ENCODE measurements at places on chromosomes 5 and 9.
A peak's percentile ranks its signal among the peaks of the same experiment; 100 is the strongest.

DNA sequence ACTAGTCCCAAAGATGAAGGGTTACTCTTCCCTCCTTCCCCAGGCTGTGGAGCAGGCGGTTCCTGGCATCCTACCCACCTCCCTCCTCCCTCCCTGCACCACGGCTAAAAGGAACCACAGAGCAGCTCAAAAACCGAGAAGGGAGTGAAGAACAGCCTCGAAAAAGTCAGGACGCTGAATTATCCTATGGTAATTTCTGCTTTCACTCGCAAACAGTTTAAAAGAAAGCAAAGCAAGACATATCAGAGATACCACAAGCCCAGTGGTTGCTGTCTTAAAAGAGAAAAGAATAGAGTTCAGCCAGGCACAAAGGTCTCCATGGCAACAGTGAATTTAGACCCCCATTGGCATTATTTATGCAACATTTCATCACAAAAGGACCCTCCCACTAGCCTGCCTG is 315.4 kb downstream of the CTNND2 start:
- DNase-seq: peak; percentile 18

DNA sequence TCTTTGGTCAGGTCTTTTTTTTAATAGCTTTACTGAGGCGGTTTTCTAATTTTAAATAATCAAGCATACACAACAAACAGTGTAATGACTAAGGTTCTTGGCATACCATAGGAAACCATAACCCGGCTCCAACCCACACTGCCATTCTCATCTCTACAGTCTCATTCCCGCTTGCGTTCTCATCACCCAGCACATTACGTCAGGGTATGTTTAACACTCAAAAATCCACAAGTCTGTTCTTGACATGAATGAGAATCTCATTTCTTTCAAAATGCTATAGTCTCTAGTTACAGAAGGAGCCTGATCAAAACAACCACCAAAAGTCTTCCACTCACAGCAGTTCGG is 505 bp downstream of the C5orf34 start:
- DNase-seq: peak; percentile 76

DNA sequence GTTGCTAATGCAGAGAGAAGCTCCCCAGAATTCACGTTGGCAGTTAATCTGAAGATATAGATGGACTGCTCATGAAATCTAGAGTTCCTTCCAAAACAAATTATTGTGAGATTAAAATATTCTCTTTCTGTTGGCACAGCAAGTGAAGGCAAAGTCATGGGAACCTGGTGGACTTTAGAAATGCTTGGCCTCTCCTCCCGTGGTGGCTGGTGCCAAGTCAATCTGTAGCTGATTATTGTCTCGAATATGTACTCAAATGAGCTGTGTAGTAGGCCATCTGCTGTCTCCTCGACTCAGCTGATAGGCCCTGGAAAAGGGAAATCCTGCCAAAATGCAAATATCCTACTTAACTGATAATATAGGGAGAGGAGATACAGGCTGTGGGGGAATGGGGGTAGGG is 69.3 kb downstream of the DAPK1 start:
- DNase-seq: no peak

DNA sequence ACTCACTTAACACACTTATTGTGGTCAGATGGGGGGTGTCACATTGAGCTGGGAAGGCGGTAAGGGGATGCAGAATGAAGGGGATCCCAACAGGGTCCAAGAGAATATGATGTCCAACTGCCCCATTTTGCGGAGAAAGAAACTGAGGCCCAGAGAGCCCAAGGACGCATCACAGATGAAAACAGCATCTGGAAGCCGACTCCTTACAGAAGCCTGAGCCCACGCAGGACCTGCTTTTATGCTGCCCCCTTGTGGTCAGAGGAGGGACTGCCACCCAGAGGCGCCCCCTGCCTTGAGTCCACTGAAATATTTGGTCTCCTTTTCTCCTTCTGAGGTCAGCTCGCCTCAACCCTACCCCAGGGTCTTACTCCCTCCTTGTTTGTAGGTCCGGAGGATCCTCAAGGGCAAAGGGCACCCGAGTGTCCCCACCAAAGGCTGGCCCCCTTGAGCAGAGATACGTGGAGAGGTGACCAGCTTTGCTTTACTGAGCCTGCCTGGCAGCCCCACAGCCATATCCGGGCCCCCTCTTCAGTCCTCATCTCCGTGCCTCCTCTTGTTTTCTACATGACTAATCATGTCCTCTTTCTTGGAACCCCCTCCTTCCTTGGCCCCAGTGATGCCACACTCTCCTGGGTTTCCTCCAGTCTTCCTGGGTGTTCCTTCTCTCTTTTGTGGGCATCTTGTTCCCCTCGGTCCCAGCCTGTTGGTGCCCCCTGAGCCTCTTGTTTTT is 30.0 kb upstream of the TTLL11 start:
- DNase-seq: peak; percentile 43

DNA sequence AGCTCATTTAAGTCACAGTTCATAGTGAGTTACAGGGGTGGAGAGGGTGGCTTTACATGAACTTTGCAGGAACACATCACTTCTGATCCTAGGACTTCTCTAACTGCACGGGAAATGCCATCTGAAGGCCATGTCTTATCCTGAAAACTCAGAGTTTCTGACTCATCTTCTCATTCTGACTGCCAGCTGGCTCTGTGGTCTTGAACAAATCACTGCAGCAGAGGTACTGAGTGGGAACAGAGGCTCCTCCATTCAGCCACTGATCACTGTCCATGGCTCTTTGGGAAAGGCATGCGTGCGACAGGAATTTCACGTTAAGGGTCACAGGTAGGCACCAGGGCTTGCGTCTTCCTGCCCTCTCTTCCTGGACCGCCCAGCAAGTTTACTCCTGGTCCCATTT is 114.6 kb upstream of the LRRTM2 start:
- DNase-seq: no peak

- no peak for DNase-seq
Measured at GRCh38 chr5:174347183-174347582, 301.7 kb downstream of the NSG2 start.

GRCh38 chr9:70056211-70056944 is 12.7 kb downstream of the MAMDC2 start:
- no peak for DNase-seq

DNA sequence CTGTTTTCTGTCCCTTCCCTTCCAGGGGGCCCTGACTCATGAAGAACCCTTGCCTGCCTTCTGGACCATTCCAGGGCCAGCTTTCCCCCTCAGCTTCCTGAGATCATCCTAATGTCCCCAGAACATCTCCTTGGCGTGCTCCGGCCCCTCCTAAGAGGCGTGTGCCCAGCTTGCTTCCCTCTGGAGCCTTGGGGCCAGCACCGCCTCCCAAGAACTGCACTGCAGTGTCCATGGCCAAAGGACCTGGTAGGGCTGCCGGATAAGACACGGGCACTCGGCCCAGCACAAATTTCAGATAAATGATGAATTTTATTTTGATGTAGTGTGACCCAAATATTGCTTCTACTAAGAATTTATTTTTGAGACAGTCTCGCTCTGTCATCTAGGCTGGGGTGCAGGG is 20.7 kb upstream of the SLC12A7 start:
- no peak for DNase-seq

GRCh38 chr5:179204572-179204971 is 140.7 kb downstream of the ADAMTS2 start:
- no peak for DNase-seq

GRCh38 chr5:40446910-40447309 is 232.8 kb upstream of the PTGER4 start:
- peak; percentile 23 for DNase-seq

- no peak for DNase-seq
Measured at GRCh38 chr5:112238473-112238872, 180.6 kb downstream of the EPB41L4A start.

- no peak for DNase-seq
Measured at GRCh38 chr9:118734696-118735095, 634.5 kb downstream of the BRINP1 start.

DNA sequence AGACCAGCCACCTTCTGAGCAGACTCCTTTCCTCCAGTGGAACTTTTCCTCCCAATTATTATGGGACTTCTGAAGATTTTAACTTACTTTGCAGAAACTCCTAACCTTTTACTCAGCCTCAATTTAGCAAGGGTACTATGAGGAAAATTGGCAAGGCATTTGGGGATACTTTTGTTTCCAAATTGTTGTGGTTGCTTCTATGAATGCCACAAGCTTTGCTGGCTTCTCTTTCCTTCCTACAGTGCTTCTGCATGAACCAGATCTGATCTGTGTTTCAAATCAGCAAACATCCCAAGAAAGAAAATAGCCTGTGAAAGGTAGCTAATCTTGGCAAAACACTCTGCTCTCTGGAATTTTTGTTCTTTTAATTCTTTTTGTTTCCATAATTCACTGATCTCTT is 57.3 kb upstream of the TAF11L2 start:
- peak; percentile 76 for DNase-seq

- DNase-seq: no peak
Measured at GRCh38 chr5:173922527-173922926, 34.4 kb downstream of the CPEB4 start.

DNA sequence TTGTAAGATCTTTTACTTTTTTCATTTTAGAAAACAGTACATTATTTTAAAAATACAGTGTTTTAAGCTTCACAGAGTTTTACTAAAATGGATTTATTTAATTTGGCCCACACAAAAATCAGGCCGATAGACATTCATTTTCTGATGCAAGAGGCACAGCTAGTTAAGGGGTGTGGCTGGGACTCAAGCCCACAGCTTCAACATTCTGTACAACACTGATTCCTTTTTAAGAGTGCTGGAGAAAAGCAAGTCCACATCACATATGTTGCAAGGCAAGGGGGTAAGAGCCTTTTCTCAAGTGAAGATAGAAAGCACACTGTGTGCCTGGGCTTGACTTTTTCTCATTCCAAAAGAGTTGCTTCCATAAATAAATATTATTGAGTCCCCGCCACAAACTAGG is 195.9 kb downstream of the RFK start:
- no peak for DNase-seq

- DNase-seq: no peak
Measured at GRCh38 chr5:123204251-123204650, 115.2 kb downstream of the PRDM6 start.

- DNase-seq: no peak
Measured at GRCh38 chr9:137069508-137070091, 757 bp downstream of the SAPCD2 start.

- DNase-seq: no peak
Measured at GRCh38 chr5:39578887-39579497, 154.2 kb upstream of the DAB2 start.

- DNase-seq: no peak
Measured at GRCh38 chr5:34488984-34489383, 167.1 kb upstream of the RAI14 start.

DNA sequence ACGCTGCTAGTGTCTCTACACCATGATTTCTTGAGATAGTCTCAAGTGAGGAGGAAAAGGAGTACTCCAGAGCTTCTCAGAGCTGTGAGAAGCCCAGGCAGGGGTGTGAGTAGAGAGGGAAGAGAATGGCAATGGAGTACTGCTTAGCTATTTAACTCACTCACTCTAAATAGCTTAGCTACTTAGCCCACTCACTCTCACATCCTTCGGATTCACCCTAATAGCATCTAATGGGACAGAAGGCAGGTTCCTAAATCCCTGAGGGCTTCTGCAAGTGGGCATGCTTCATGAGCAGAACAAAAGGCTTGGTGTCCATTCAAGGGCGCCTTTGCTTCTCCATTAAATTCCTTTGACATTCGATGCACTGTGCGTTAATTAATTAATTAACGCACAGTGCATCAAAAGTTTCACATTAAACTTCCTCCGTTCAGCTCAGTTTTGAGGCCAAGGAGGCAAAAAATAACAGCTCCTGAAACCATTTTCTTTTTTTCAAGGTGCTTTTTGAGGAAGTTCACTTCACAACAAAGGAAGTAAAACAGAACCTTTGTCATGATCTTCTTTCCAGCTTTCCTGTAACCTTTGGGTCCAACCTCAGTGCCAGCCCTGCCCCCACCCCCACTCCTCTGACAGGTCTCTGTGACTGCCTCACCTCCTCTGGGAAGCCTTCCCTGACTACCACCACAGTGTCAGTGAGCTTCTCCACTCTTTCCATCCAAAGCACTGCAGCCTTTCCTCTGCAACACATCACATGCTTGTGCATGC is 294.0 kb downstream of the SEC61B start:
- DNase-seq: no peak

DNA sequence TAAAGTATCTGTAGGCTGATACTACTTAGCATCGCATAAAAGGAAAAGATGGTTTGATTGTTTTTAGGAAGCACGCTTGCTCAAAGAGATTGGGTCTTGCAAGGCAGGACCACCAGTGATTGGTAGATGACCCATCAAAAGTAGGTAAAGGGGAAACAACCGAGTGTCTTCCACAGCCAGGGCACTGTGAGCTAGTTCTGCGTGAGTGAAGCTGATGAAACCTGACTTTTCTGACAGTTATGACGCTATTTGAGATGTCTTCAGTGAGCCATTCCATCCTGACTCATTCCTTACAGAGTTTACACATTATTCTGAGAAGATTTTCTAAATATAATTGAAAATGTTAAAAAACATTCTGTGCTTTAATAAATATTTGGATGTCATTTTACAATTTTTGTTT is 49.7 kb downstream of the BASP1 start:
- DNase-seq: no peak

DNA sequence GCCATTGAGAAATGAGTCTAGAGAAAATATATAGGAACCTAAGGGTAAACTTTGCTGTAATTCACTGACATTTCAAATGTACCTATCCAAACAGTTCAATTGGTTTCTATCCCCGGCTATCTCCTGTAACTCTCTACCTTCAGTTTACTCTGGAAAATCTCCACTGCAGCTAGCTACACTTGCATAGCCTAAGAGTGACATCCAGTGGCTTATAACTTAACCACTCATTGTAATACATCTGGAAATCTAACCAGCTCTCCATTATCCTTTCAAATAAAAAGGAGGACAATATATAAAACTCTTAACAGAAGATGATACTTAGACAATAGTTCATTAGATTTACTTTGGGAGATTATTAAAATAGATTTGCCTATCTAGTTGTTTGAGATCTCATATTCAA is 35.3 kb upstream of the SPDL1 start:
- peak; percentile 22 for DNase-seq

DNA sequence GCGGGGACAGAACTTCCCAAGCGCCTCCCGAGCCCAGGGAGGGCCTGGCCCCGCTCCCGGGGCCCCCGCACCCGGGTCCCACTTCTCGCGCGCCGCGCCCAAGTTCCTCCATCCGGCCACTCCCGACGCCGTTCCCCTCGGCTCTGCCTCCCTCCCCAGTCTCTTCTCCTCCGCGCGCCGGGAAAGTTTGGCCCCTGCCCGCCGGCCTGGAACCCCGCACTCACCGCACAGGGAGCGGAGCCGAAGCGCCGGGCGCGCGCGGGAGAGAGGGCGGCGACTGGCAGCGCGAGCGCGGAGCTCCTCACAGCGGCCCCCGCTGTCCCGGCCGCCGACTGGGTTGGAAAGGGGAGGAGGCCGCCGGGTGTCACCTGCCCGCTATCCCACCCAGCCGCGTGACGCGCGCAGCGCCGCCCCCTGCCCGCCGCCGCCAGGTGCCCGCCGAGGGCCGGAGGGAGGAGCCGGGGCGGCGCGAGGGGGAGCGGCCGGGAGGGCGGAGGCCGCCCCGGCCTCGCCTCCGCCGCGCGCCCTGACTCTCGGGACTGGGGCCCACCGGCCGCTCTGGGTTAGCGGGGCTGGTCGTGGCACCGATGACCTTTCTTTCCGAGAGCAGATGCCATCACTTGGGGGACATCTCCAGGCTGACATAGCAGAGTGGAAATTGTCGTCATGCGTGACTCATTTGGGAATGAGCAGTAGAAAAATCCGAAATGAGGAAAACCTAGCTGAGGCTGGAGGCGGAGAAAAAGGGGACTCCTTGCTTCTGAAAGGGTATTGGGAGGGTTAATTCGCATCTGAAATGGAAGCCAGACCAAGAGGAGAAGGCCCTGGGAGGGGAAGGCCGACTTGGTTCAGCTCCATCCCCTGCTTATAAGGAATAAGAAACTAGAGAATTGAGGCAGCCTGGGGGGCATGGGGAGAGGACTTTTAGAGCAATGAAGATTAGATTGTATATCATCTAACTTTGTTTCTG is at the start of gene ELOVL7:
TSS of gene ELOVL7 (minus strand) at position 334 of the 970 bp plus-strand sequence. CDS start 56,872 bp downstream, outside the sequence.
- no peak for DNase-seq

Measured in astrocyte of the cerebellum (primary cell).